ENCODE measurements at places on chromosomes 1 and 21.

DNA sequence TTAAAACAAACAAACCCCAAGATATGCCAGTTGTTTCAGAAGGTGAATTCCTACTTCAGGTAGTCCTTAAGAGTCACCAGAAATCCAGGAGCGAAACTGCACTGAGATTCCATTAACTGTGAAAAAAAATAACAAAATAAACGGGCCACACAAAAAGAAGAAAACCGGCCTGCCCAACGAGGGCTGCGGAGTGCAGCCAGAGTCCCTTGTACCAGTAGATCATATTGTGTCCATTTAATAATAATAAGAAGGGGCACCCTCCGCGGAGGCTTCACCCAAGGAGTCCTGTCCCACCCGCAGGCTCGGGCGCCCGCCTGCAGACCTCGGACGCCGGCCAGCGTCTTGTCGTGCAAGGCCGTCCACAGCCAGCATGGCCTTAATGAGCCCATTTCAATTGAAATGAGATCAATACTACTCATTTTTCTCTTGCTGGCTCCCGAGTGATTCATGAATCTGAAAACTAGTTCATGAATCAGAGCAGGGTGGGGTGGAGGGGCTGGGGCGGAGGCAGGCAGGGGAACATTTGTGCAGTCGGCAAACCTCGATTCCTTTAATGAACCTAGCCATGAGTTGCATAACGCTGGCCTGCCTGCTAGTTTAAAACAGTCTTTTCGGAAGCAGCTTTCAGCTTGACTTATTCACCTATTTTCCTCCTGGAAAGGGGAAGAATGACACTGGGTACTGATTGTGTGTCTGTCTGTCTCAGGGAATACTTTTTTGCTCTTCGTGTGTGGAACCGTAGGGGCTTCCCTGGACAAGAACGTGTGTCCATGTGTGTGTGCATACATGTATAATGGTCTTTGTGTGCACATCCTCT lies 113.1 kb upstream of the IRF2BP2 start:
- DNase-seq, result peak; percentile 30

DNA sequence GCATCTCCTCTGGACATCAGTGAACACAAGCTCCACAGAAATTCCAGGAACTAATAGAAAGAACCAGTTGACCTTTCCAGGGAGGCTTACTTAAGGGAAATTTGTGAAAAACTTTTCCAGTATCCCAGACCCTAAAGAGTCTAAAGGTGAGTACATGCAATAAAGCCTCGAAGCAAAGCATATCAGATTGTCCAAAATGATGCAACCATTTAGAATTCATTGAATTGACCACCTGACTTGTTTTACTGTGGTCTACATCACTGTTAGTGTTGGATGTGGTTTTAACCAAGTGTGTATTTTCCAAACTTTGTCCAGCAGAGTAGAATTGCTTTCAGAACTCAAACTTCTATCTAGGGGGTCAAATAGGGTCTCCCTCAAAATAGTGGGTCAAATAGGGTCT lies 76.3 kb upstream of the TIAM1 start:
- no peak for DNase-seq

DNA sequence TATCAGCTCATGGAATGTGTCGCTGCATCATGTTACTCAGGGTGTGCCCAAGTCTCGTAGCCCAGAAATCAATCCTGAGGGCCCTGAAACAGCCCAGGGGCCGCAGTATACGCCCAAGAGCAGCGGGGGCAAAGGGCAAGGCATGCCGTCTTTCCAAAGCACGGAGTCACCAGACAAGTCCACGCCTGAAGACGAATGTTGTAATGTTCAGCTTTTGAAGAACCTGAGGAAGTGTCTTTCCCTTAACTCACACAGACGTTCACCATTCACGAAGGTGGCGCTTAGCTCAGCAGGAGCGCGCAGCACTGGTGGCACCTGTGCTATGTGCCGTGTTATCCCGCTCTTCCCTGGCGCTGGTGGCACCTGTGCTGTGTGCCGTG lies 18.8 kb upstream of the PWP2 start:
- DNase-seq, result no peak

DNA sequence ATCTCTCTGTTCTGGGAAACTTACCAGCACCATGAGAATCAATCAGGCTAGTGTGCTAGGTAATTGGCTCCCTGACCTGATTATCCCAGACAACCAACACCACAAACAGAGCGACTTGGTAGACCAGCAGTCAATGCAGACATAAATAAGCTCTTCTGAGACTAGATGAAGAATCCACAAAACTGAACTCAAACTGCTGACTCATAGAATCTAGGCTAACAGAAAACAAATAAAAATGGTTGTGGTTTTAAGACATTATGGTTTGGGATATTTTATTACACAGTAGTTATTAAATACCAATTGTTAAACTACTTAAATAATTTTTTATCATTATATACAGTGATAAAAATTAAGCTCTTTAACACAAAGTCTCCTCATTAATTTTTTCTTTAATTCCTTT lies 535.7 kb downstream of the COL11A1 start:
- no peak for DNase-seq

GRCh38 chr1:8631163-8631562 lies 186.3 kb downstream of the RERE start:
- DNase-seq, result no peak

- DNase-seq, result no peak
Observed at GRCh38 chr1:218207194-218207593, 77.9 kb upstream of the RRP15 start.

DNA sequence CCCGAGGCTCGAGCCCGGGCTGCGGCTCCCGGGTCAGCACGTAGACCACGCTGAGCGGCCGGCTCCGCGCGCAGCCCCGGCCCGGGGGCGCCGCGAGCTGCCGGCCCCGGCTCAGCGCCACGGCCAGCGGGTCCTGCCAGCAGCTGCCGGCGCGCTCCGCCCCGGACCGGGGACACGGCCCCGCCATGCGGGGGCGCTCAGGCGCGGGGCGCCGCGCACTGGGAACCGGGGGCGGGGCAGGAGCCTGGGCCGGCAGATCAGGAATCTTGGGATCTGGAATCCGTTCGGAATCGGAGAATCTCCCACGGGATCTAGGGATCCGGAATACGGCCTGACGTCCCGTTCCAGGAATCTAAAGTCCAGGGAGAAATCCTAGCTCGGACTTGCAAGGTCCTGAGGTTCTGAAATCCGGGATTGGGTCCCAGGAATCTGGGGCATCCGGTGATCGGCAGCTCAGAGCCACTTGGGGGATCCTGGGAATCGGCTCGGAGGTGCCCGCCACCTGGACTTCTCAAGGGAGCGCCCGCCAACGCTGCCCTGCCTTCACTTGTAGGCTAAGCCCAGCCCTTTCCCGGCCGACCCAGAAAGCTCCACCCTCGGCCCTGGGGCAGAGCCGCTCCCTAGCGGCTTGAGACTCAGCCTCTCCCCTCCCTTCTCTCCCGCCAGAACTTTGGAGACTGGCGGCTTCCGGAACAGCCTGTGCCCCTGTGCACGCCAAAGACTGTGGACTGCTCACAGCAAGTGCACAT lies at the start of gene MAP3K6:
MAP3K6 (minus strand) TSS at position 551 of the 749 bp plus-strand sequence; CDS start at position 187, 364 bp downstream.
- peak; percentile 62 for DNase-seq

DNA sequence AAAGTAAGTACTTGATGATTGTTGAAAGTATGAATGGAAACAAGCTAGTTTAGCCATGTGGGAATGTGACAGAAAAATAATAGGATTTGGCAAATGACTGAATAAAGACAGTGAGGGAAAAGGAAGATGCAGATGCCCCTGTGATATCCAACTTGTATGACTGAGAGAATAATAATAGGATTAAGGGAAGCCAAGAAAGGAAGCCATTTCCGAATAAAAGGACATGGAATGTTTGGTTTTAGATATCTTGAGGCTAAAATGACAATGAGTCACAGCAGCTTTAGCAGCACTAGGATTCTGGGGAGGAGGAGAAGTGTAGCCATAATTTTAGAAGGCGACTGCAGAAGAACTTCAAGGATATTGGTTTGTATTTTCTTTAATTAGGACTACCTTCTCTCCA lies 109.2 kb downstream of the TTLL7 start:
- DNase-seq, result no peak

DNA sequence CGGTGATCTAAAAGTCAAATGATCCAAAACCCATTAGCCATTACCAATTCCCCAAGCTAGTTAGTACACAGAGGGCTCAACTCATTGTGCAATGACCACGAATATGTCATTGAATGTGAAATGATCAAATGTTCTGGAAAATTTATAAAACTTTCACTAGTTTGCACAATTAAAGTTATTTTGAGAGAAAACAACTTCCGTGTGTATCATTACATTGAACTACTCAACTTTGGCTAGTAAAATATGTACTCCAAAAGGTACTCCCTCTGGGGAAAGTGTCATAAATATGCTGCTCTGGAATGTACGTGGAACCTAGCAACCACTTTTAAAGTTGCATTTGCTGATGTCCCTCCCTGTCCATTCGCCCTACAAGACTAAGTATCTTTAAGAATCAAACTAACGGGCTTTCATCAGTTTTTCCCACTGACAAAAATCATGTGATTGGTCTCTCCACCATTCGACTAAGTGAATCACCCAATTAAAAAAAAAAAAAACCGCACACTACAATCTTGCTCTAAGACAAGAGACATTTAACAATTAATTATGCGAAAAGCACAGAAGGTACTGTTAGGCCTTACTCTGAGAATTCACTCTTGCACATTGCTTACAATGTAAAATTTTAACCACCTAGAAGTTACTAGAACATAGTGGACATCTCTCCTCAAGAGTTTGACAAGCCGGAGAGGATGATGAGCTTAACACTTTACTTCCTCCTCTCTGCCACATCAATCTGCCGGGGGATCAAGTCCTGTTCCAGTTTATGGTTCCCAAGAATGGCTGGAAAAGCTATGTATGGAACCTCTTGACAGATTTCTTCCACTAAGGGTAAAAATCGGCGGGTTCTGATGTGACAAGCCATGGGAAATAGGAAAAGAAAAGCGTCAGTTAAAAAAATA lies 1.2 kb downstream of the ACBD3 start:
- DNase-seq, result no peak

DNA sequence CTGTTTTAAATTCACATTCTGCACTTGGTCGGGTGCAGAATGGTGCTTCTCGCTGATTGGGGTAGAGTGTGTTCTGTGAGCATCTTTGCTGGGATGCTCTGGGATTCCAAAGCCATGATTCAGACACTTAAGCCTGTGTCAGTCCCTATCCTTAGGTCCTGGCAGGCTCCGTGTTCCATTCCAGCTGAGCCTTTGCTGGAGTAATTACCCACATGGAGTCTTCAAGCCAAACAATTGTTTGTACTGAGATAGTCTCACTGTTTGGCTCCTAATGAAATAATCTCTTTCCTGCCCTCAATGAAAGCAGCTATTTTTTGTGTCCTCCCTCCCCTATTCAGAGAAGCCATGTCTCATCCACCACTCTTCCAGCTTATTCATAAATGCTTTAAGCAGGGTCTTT lies 18.7 kb downstream of the SMAP2 start:
- DNase-seq, result no peak

DNA sequence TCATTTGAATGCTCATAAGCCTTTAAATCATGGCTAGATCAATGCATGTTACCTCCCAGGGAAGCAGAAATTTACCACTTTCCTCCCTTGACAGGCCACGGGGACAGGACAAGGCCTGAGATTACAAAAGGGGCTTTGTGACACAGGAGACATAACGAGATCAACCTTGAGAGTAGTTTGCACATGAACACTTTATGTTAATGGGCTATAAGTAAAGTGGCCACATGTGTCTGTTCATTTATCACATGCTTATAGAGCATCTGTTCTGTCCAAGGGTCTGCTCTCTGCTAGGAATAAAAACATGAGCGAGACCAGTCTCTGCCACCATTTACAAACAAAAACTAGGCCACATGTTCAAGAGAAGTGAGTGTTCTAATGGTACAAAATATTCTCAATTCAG lies 144.1 kb upstream of the C8B start:
- DNase-seq, result no peak

DNA sequence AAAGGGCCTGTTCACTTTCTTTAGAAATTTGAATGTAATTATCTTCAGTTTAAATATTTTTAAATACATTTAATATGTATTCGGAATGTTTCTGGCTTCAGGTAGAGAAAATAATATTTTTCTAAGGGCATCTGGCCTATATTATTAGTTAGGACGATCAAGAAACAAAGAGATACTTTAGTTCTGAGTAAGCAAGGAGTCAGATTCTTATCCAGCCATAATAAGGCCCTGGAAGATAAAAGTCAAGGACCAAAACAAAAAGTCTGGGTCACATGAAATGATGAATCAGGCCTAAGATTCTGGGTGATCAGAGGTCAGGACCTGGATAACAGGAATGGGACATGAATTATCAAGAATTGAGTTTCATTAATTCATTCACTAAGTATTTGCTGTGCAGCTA lies 6.3 kb downstream of the PHC2 start:
- DNase-seq, result no peak

DNA sequence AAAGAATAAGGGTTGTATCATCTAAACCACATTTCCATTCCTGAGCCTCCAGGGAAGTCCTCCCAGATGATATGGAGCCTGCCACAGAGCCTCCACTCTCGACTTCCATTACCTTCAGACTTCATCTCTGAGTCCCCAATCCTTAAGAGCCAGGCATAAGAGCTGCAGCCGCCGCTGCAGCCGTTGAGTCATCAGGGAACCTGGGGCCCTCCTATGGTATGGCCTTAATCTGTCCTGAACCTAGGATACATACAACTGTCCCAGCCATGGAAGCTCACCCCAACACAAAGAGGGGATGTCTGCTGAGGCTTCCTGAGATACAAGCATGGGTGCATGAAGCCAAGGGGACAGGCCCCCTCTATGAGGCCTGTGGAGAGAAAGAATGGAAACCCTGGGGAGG lies 16.3 kb downstream of the TAL1 start:
- no peak for DNase-seq

DNA sequence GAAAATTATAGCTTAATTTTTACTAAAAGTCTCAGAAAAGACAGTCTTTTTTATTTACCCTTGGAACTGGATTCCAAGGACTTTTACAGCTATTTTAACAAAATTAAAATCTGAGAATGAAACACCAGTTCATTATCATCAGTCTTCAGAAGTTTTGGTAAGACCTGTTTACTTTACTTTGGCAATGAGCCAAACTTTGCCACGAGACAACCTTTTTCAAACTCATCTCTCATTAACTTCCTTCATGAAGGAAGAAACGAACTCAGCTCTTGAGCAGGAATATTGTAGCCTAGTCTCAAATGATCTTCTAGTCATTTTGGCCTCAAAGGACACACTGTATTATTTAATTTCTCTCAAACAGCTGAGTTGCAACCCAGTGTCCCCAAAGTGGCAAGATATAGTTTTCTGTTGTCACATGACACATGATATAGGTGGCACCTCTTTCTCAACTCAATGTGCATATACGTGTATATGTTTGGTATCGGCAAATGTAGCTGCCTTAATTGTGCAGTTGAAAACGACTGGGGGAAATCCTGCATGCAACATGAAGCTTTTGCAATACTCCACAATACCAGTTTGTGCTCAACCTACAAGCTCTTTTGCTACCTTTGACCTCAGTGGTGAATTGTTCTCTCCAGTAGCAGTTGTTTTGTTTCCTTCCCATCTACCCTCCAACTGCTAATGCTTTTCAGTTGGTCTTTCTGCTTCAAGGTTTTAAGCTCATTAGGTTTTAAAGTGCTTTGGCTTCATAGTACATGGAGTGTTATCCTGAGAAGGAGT lies 8.4 kb upstream of the GNG4 start:
- DNase-seq, result no peak

- no peak for DNase-seq
Observed at GRCh38 chr1:238912148-238912547, 474.2 kb upstream of the CHRM3 start.
